ENCODE measurements at places on chromosomes 12 and 14.
A peak's percentile ranks its signal among the peaks of the same experiment; 100 is the strongest.

DNA sequence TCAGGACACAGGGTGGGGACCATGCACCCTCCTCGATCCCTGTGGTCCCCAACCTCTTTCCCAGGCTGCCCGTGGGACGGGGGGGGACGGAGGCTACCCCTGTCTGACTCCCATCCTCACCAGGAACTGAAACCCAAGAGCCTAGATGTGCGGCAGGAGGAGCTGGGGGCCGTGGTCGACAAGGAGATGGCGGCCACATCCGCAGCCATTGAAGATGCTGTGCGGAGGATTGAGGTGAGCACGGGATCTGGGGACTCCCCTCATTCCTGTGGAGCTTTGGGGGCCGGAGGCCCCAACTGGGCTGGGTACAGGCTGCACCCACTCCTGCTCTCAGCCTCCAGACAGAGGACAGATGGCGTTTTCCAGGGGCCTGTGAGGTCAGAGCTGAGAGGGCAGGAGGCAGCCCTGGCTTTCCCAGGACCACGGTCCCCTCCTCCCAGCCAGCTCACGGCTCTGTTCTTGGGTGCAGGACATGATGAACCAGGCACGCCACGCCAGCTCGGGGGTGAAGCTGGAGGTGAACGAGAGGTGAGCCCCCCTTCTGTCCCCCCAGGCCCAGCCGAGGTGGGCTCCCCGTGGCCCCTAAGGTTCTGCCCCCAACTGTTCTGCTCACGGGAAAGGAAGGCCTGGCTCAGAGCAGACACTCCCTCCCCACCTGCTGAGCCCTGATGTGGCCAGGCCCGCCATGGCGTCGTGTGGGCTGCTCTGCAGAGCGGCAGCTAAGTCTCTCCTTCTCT, 24.2 kb downstream of the HIP1R start:
- no peak for DNase-seq

DNA sequence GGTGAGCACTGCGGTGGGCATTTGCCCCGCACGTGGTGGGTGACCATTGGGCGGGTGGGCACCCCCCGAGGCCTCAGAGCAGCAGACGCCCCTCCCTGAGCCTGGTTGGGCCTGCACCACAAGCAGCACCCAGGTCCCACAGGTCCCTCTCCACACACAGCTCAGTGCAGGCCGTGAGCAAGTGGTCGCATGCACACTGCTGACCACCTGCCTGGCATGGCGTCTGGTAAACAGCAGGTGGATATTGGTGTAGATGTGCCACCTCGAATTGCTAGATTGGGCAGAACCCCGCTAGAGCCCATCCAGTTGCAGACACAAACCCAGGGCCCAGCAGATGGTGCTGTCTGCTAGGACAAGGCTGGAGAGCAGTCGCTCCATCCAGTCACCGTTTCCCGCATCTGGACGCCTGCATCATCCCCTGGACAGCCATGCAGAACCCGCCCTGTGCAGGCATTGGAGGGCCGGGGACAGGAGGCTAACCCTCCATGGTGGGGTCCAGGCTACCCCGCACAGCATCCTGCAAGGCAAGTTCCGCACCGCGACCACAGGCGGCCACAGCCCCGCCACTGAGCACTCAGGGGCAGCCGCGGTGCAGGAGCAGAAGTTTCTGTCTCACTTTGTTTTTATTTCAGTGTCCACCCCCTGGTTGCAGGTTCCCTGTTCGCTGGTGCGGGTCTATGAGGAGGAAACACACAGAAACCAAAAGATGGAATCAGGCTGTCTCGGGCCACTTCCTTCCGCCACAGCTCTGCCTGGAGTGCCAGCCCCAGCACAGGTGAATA, 45.6 kb upstream of the RIMBP2 start:
- peak; percentile 73 for DNase-seq

DNA sequence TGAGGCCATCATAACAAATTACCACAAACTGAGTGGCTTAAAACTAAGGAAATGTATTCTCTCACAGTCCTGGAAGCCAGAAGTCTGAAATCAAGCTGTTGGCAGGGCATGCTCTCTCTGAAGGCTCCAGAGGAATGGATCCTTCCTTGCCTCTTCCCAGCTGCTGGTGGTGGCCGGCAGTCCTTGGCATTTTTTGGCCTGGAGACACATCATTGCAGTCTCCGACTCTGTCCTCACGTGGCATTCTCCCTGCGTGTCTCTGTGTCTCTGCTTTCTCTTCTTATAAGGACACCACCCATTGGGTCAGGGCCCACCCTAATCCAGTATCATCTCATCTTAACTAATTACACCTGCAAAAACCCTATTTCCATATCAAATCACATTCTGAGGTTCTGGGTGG, 206.1 kb downstream of the SLC41A2 start:
- DNase-seq: no peak

- DNase-seq: no peak
Observed at GRCh38 chr12:13734584-13735152, 246.7 kb downstream of the GRIN2B start.

DNA sequence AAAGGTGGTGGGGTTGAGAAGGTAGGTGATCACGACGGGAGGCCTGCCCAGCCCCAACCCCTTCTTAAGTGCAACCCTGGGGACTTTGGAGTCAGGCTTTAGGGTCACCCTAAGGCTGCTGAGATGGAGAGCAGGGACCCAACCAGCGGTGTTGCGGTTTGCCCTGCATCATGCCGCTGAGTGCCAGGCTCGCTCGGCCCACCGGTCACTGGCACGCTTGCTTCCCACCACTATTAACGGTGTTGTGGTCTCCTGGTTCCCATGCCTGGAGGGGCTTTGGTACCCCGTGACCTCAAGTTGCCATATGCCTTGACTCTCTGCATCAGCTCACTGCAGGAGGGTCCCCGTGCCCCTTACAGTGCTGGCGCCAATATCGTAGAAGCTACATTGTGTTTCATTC, 18.4 kb upstream of the MEG3 start:
- DNase-seq: no peak

DNA sequence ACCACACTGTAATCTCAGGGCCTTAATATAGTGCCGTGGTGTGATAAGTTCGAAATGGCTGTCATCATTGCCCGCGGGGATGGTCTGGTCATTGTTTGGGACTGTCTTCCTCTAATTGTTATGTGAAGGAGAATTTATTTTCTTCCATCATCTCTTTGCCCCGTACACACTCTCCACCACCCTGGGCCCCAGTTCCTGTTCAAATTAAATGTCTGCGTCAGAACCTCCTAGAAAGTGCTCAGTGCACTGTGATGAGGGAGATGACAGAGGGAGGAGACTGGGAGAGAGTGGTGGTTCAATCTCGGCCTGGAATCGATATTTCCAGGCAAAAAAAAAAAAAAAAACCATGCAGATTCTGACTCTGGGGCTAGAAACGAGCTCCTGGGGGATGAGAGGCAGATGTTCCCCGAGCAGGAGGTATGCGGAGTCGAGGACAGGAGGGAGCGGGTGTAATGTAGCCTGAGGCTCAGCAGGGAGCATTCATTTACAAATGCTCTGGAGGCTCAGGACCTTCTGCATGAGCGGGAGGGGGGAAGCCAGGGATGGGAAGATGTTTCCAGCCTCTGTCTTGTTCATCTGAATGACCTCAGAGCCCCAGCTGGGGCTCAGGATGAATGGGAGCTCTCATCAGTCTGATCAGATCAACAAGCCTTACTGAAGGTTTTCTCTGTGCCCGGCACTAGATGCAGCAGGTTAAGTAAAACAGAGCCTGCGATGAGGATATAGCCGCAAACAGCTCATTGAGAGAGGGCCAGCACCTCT, 219.5 kb downstream of the TBX5 start:
- DNase-seq: no peak

GRCh38 chr12:23415180-23415579, 534.3 kb downstream of the SOX5 start:
- no peak for DNase-seq

DNA sequence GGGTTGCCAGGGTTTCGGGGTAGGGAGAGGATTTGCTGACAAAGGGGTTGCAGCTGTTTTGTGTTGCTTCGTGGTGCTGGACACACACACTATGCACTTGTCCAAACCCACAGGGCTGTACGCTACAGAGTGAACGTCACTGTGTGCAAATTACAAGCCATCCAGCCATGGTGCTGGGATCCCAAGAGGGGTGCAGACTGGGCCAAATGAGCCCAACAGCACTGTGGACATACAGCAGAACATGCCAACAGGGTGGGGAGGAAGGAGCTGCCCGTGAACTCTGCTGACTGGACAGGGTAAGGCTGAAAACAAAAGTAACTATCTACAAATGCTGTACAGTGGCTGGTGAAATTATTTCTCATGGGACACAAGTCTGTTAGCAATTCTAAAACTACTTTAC, 25.2 kb downstream of the POLE start:
- no peak for DNase-seq

Data from GM20000 (cell line).